ACHN (cell line): ENCODE measurements at places on chromosomes 4 and X.

- no peak for DNase-seq
These were observed 268.0 kb downstream of the GABRG1 start for GRCh38 chr4:45855857-45856256.

GRCh38 chrX:109954333-109954732 is 48.6 kb upstream of the TMEM164 start:
- DNase-seq, result no peak

GRCh38 chrX:149473092-149473491 is 32.0 kb downstream of the IDS start:
- no peak for DNase-seq

DNA sequence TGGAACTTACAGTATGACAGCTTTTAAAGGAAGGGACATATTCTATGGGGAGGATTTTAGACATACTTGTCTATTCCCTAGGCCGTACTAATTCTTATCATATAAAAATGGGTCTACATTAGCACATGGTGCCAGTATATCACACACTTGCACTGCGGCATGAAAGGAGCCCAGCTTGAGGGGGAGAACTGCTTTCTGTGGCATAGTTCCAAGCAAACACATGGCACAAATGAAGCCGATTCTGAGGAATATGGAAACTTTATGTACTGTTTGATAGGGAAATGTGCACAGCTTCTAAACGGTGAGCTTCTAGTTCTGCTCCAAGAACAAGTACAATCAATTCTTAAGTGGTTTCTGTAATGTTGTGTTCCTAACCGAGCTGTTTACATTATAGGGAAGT is 675.6 kb upstream of the FTHL17 start:
- DNase-seq, result no peak

DNA sequence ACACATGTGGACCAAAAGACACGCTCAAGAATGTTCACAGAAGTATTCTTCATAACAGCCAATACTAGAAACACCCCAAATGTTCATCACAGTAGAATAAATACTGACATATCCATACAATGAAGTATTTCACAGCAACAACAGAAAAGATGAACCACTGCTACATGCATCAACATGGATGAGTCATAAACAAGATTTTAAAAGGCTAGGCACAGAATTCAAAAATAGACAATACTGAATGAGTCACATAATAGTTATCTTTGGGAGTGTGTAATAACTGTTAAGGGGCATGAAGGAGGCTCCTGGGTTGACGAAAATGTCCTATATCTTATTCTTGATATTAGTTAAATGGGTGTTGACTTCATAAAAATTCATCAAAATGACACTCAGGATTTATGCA is 43.5 kb downstream of the CLOCK start:
- peak; percentile 20 for DNase-seq

DNA sequence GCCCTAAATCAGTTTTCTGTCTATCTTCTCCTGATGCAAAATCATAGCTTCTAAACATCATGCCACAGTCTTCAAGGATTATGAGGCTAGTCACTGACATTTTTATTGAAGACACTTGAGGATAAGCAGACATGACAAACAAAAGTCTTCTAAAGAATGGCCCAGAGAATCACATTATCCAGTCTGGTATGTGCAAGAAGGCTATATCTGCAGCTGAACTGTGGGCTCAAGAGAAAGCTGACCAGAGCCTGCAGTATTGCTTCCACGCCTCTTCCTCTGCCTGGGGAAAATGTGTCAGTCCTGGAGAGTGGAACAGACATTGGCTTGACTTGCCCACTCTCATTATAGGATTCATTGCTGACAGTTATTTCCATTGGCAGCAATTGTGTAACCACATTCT is 553.5 kb downstream of the SPOCK3 start:
- no peak for DNase-seq

GRCh38 chr4:169024762-169025161 is 14.7 kb upstream of the CBR4 start:
- DNase-seq, result peak; percentile 39

- DNase-seq, result no peak
These were observed 69.4 kb downstream of the TBC1D9 start for GRCh38 chr4:140686796-140687195.

DNA sequence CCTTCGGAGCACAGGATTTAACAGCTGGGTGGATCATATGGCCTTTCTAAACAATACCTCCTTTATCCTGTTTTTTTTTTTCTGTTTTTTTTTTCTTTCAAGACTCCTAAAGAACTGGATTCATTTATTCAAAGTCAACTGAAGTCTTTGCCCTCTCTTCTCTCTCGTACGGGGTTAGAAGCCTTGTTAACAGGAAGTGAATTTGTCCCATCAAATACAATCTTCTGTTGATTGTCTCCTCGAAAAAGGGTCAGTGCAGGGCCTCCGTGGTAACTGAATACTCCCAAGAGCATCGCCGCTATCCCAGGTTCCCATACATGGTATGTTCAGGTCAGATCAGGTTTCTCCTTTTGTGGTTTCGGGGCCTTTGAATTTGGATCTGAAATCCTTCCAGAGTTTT is 1.8 kb upstream of the TMEM128 start:
- no peak for DNase-seq

DNA sequence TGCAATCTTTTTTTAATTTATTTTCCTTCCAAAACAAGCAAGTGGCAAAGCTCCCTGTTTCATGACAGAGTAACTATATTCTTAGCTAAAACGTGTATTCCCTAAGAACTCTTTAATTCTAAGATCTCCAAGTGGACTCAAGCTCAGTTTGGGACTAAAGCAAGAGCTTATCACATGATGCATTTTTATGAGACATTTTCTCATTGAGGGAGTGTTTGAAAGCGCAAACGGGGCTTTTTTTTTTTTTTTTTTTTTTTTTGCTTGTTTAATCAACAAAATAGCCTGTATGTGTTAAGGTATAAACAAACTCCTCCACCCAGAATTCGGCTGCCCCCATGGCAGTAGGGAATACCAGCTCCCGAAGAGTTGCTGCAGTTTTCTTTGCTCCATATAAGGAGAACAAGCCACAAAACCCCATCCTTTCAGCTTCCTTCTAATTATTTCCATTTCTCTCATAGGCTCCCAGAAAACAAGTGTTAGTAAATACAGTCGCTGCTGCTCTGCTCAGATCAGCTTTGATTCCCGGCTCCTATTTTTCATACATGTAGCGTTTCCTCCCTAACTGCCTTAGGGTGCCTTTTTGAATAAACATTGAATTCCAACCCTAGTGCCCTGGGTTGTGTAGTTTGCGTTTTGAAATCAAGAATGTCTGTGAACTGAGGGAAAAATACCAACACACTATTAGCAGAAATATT is 669 bp upstream of the PPARGC1A start:
- DNase-seq, result peak; percentile 26

DNA sequence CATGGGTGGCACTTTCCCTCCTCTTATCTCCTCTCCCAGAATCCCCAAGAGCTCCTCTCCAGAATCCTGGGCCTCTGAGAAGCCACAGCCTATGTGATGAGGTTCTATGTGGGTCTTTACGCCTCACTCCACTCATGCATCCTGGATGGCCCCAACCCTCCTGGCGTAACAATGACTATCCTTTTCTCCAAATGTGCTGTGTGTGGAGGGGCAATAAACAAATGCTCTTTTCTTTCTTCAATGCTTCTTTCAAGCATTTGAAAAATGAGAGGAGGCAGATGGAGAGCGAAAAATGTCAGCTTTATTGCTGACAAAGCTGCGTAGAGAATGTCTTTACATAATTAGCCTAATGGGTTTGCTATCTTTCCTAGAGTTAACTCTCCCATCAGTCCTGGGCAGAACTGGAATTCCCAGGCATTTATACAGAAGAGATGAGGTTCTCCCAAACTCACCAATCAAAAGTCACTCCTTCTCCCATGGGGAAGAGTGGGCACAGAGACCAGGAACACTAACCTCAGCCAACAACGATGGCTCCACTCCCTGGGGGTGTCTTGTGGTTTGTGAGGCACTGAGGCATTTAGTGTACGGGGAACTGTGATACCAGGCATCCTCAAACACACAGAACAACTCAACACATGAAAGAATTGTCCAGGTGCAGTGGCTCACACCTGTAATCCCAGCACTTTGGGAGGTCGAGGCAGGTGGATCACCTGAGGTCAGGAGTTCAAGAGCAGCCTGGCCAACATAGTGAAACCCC is 118.9 kb upstream of the SLC34A2 start:
- peak; percentile 18 for DNase-seq

- no peak for DNase-seq
These were observed 702 bp downstream of the KLHL5 start for GRCh38 chr4:39062770-39063097.

DNA sequence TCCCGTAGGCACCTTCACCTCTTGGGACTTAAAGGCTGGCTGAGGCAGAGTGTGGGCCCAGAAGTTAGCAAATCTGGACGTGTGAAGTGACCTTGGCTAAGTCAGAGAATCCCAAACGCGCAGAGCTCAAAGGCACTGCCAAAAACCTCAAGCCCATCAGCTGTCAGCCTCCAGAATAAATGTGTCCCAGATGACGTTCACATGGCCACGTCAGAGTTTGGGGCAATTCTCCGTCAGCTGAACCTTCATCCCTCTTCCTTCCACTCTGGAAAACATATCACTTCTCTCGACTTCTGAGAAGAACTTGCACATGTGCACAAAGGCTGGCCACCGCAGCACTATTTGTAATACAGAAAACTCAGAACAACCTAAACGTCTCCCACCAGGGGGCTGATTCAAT is 35.7 kb upstream of the APLN start:
- no peak for DNase-seq

DNA sequence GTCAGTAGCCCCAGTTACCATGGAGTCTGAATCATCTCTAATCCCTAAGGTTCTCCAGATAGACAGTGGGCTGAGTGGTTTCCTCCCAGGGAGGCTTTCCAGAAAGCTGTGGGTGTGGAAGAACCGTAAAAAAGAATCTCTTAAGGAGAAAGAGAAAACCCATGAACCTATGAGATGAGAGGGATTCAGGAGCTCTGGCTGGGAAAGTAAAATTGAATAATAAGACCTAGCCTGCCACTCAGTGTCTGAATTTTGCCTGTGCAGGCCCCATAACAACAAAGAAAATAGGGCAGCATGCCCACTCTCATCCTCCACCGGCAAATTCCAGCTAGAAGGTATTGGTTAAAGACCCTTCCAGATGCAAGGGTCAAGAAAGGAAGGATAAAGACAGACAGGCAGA is 16.9 kb downstream of the AWAT2 start:
- DNase-seq, result no peak

DNA sequence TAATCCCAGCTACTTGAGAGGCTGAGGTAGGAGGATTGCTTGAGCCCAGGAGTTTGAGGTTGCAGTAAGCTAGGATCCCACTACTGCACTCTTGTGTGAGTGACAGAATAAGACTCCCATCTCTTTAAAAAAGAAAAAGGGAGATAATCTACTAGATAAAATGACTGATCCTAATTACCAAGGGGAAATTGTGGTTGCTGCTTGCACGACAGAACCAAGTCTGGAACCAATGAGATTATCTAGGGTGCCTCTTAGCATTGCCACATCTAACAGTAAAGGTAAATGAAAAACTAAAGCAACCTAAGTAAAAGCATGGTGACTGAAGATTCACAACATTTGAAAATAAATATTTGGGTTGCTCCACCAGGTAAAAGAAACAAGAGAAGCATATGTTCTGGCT is 185.1 kb downstream of the PDHA2 start:
- no peak for DNase-seq

DNA sequence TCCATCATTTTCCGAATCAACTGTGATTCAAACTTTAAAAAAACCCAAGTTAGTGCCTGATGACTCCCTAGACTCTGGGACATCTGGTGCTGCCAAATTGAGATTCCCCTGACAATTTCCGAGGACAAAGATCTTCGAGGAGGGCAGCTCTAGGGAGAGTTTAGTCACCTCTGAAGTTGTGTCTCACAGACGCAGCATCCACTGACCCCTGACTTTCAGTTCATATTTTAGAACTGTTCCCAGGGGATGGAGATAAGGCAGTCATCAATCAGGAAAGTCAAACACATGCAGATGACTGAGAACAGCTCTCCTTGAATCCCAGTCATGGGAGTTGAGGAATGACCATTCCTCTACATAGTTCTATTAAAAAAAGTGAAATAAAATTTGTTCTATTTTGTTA is 643.9 kb downstream of the TRIML1 start:
- no peak for DNase-seq

GRCh38 chr4:128615197-128615596 is 194.3 kb upstream of the JADE1 start:
- no peak for DNase-seq

- no peak for DNase-seq
These were observed 202.2 kb downstream of the RAPGEF2 start for GRCh38 chr4:159305129-159305528.

DNA sequence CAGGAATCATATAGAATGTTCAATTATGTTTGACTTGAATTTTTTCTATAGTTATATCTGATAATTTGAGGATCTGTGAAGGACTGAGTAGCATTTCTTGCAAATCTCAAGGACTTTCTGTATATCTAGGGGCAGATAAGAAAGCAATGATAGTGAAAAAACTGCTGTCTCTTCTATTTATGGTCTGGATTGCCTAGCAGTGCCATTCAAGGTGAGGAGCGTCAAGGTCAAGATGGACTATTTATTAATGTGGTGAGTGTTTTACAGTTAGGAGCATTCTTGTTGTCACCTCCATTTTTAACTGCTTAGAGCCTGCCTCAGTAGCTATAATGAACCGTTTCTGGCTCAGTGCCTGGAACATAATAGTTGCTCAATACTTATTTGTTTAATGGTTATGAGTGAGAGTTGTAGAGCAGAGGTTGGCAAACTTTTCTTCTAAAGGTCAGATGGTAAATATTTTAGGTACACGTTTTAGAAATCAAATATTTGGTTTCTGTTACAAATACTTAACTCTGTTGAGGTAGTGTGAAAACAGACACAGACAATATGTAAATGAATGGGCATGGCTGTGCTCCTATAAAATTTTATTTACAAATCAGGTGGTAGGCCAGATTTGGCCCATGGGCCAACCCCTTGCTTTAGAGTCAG is 523.2 kb upstream of the IGFBP7 start:
- no peak for DNase-seq

GRCh38 chrX:95367286-95367685 is 1317.4 kb upstream of the DIAPH2 start:
- no peak for DNase-seq

GRCh38 chrX:1361275-1361674 is 24.7 kb downstream of the IL3RA start:
- no peak for DNase-seq

DNA sequence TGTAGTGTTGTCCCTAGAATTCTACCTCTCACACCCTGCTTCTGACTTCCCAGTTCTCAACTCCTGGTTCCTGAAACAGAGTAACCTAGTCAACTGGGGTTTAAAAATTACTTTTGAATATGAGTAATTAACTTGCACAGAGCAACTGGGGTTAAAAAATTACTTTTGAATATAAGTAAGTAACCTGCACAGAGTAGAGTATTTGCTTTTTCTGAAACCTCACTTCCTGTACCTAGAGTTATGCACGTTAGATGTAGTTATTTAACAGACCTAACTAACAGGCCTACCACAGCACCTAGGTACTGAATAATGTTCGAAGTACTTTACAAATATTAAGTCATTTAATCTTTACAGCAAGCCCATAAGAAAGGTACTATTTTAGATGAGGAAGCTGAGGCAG is 32.9 kb downstream of the SLC39A8 start:
- no peak for DNase-seq

- no peak for DNase-seq
These were observed 9.8 kb downstream of the MAGED2 start for GRCh38 chrX:54817220-54817820.
